ENCODE measurements at places on chromosomes 16 and 17. TPM values are rescaled to one million over a fixed set of nuclear protein-coding genes. Genes with fewer than 3 reads are reported as not detected.

CCL11 gene
- not detected for total RNA-seq

TNS4 gene
- total RNA-seq, result not detected

DNA sequence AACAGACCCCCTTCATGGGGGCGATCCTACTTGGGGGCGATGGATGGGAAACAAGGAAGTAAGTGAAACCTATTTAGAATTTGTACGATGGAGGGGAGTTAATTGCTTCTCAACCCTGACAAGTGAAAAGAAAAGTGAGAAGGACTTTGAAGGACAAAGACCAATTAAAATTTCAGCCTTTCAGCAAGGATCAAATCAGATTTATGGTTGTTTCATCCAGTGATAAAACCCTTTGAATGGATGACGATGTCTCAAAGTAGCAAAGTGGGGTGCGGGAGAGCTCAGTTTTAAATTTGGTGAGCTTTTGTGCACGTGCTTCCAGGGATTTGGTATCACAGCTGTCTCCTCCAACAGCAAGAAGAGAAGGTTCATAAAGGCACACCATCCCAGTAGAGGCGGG is 51.7 kb downstream of the CMIP start:
- DNase-seq, result no peak
- peaks cover 10% of the 10 kb centered on the region for H3K4me1 ChIP-seq
- no peaks in the 10 kb centered on the region for H3K27me3 ChIP-seq
- H3K36me3 ChIP-seq, result no peaks in the 10 kb centered on the region
- H3K27ac ChIP-seq, result no peak overlapping the region
- H3K4me3 ChIP-seq, result no peak overlapping the region

TPSAB1 gene
- total RNA-seq, result not detected

DNA sequence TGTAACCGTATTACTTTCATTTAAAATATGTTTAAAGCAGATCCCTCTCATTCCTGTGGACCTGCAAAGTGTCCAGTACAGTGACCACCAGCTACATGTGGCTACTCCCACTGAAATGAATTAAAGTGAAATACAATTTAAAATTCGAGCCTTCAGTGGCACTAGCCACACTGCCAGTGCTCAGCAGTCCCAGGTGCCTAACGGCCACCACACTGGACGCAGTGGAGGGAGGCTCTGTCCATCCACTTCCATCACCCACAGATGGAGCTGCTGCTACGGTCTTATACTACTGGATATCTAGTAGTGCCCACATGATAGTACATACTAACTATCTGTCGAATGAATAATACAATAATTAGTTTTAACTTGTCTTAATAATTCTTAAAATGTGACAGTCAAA is 2.3 kb upstream of the CBX2 start:
- peaks cover 38% of the 10 kb centered on the region for H3K27me3 ChIP-seq
- H3K36me3 ChIP-seq, result no peaks in the 10 kb centered on the region
- no peak for DNase-seq
- no peak overlapping the region for H3K27ac ChIP-seq

DNA sequence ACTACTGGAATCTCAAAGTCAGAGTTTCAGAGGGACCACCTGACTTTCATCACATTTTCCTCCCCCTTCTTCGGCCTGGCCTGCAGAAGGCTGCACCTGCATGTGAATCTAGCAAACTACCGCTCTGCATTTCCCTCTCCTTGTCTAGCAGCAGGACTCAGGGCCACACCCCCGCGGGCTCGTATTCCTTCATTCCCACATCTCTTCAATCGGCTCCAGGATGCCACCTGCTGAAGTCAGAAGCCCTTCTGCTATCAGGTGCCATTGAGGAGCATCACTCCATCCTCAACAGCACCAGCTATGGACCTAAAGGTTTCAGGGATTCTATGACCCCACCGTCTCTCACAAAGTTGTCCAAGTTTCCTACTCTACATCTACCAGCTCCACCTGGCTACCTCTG is 169.5 kb downstream of the VPS53 start:
- H3K27me3 ChIP-seq, result no peaks in the 10 kb centered on the region
- H3K36me3 ChIP-seq, result peaks cover 3% of the 10 kb centered on the region
- H3K27ac ChIP-seq, result no peak overlapping the region
- no peak for DNase-seq
- peaks cover 10% of the 10 kb centered on the region for H3K4me1 ChIP-seq

C16orf54 gene
- not detected for total RNA-seq
